ENCODE measurements at places on chromosomes 5 and 9.

GRCh38 chr9:88979021-88979420 lies 12.2 kb upstream of the S1PR3 start:
- DNase-seq = no peak

DNA sequence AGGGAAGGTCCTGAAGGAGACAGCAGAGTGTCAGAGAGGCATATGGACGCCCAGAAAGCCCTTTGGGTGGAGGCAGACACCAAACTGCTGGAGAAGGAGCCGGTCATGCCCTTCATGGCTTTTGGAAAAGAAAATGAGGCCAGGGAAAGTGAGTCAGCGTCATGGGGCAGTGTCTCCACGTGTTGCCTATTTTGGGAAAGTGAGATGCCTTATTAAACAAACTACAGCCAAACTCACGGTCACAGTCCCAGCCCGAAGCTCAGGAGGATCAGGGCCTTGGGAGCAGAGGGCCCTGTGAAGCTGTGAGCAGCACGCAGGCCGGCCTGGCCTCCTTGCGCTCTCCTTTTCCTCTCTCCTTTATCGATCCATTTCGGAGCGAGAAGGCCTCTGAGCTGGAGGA lies 25.0 kb downstream of the RGS3 start:
- DNase-seq = no peak

DNA sequence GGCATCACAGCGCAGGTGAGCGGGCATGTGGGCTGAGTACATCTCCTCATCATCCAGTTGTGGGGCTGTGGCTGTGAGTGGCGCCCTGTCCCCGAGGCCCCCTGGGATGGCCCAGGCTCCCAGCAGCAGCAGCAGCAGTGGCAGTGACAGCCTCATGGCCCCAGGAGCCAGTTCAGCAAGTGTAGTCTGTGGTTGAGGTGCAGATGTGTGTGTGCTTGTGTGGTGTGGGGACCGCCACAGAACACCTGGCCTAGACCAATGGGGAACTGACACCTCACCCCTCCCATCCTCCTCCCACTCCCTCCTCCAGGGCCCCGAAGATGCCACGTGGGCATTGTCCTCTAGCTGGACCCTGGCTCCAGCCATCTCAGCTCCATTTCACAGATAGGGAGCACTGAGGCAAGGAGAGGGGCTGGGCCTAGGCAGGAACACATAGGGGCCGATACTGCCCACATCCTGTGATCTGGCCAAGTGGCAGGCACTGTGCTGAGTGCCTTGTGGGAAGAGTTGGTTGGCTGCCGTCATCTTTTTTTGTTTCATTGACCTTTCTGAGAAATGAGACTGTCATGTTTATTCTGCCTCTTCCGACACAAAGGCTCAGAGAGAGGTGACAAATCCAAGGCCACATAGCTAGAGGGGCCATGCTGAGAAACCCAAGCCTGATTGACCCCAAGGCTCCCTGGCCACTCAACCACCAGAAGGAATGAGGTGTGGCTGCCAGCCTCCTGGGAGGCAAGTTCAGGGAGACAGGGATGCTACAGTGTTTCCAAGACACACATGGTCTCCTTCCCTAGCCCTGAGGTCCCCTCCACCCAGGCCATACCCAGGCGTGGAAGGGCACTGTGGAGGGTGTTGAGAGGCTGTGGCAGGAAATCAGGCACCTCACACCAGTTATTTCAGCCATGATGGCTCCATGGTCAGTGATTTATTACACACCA lies at the start of gene MZB1:
Gene MZB1 (minus strand): TSS at position 213 of the 938 bp plus-strand sequence. CDS start 57 bp downstream, at position 156.
- no peak for DNase-seq

GRCh38 chr9:71734950-71735349 lies 33.4 kb downstream of the CEMIP2 start:
- DNase-seq = peak; percentile 30

GRCh38 chr9:15306068-15306756 lies 804 bp downstream of the TTC39B start:
- DNase-seq = peak; percentile 49

DNA sequence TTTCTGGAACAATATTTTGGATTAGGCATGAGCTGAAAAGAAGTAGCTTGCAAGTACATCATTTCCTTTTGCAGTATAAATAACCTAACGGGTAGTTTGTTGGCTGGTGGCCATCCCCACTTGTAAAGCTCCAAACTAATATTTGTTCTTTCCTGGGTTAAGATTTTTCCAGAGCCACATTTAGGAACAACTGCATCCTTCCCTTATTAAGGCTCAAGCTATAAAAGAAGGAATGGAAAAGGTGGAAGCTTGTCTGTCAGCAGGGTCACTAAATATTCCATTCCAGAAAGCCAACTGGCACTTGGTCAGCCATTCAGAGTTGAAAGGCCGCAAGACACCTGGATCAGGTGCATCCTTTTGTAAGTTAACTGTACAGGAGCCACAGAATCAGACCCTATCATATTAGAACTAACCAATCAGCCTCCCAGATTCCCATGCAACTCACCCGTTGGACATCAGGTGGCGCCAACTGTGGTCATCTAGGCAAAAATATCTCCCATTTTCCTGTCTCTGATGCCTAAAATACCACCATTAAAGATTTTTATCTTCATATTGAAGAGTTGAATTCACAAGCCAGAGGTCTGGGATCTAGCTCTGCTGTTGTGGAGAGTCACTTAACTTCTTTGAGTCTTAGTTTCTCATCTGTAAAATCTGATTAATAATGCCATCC lies 82.9 kb downstream of the PTCD2 start:
- peak; percentile 45 for DNase-seq

GRCh38 chr9:36163049-36163785 lies 6.0 kb upstream of the CCIN start:
- DNase-seq = peak; percentile 65

DNA sequence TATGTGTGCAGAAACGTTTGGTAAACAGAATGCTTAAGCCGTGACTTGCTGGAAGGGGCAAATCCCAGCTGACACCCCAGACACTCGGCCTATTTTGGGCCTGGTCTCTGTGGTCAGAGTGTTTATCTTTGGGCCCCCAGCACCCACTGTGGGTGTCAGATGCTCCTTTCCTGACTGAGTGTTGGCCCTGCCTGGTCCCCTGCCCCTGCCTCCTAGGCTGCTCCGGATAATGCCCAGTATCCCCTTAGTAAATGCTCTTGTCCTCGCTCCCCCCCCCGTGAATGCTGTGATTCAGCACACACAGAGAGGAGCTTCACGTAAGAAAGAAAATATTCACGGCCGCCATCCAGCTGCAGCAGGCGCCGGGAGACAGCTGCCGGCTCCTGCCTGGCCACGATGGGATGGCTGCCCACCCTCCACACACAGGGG lies 11.3 kb upstream of the ANGPTL2 start:
- peak; percentile 72 for DNase-seq

DNA sequence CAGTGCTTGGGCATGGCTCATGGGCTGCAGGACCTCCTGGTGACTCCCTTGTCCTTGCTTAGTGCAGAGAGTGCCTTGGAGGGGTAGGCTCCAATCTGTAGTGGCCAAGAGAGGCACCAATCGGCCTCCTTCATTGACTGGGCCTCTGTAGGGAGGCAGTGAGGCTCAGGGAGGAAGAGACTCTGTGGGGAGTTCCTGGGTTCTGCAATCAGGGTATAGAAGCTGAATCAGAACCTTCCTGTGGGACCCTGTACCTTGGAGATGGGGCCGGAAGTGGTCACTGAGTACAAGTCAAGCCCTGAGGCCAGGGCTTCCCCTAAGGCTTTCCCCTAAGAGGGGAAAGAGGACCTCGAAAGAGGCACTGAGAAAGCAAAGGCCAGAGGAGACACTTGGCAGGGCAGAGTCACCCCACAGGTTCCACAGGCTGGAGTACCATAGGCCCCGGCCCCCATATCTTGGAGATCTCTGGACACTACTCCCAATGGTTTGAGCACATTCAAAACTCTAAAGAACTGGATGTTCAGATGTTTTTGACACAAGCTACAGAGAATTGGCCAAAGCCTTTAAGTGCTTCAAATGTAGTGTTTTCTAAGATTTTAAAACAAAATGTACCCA lies 190.5 kb downstream of the HSPA4 start:
- no peak for DNase-seq

- DNase-seq = no peak
Observed at GRCh38 chr5:135441919-135442318, 5.2 kb downstream of the DCANP1 start.

DNA sequence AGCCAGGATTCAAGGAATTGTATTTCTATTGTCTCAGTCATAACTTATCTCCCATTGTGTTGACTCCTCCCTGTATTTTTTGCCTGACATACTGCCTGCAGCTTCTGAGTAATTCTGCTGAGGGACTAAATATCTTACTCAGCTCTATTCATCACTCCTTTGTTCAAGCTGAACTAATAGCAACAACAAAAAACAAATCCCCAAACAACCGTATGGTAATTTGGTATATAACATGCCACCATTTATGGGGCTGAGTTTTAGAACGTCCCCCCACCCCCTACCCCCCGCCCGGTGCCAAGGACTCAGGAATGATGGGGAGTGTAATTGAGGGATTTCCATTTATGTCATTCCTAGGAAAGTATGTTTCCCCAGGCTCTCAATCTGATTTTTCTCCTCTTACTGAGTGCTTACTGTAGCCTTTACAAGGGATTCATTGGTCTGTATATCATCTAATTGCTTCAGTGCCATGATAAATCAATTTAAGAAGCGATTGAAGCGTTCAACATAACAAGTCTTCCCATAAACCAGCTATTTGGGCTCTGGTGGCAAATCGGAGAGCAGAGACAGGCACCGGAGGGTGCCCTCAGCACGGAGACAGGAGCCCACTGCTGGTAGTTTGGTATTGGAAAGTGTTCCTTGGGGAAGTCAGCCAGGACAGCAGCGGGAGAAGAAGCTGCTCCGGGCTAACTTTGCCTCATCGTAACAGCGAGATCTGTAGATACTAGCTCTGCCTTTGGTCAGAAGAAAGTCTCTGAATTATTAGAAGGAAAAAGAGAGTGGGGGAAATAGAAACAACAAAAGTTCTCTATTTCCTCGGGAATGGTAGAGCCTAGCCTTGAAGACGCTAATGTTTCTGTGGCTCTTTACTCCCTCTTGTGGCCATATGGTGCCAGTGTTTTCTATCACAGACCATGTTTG lies 40.7 kb upstream of the HSD17B4 start:
- peak; percentile 74 for DNase-seq

GRCh38 chr5:95283761-95284571 lies 928 bp downstream of the MCTP1 start:
- DNase-seq = peak; percentile 10

DNA sequence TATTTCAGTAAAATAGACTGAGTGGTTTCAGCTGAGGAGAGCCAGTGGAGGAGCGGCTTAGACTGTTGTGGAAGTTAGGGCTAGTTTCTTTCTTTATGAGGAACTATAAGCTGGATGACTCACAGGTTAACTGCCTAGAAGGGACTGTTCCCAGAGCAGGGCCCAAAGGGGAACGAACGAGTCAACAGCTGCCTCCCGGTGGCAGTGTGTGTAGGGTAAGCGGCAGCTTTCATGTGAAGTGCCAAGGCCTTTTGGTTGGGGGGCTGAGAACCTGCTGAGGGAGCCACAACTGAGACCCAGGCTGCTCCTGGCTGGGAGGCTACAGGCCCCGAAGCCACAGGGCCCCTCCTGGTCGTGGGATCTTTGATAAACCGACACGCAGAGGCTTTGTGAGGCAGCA lies 7.0 kb downstream of the SQSTM1 start:
- peak; percentile 68 for DNase-seq

- no peak for DNase-seq
Observed at GRCh38 chr5:43038496-43038989, 1.6 kb downstream of the ANXA2R start.

- peak; percentile 45 for DNase-seq
Observed at GRCh38 chr5:128774605-128775004, 190.7 kb upstream of the SLC27A6 start.

- no peak for DNase-seq
Observed at GRCh38 chr5:149724130-149724840, 5.8 kb upstream of the PPARGC1B start.

DNA sequence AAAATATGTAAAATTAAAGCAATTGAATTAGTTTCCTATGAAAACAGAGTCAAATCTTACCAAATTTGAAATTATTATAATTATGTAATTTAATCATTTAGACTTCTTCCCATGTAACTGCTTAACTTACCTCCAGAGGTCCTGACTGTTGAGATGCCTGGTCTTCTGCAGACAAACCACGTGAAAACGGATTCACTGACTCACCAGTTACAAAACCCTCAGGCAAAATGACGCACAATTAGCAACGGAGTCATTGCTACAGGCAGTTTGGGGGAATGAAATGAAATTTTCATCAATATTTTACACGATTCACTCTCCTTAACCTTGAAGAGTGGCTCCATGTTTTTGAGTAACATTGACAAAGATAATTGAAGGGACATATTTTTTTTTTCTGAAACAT lies 460.8 kb downstream of the MTRR start:
- DNase-seq = peak; percentile 61

DNA sequence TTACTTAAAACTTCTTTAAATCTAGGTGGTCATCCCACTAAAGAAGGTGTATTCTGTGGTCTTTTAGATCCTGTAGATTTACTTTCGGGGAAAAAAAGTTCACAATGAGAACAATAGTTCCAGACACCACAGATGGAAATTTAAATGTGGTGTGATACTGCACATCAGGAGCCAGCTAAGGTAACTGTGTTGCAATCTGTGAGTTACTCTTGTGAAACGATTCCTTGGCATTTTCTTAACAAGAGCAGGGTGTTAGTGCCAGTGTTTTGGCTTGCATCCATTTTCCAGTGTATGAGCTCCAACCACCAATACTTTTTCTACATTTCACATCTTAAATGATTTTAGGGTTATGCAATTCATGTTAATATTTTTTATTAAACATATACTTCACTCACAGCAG lies 674.5 kb downstream of the CETN3 start:
- no peak for DNase-seq

- DNase-seq = no peak
Observed at GRCh38 chr5:173973616-173973969, 15.4 kb upstream of the C5orf47 start.

- no peak for DNase-seq
Observed at GRCh38 chr5:158194561-158194976, 335.6 kb upstream of the CLINT1 start.

DNA sequence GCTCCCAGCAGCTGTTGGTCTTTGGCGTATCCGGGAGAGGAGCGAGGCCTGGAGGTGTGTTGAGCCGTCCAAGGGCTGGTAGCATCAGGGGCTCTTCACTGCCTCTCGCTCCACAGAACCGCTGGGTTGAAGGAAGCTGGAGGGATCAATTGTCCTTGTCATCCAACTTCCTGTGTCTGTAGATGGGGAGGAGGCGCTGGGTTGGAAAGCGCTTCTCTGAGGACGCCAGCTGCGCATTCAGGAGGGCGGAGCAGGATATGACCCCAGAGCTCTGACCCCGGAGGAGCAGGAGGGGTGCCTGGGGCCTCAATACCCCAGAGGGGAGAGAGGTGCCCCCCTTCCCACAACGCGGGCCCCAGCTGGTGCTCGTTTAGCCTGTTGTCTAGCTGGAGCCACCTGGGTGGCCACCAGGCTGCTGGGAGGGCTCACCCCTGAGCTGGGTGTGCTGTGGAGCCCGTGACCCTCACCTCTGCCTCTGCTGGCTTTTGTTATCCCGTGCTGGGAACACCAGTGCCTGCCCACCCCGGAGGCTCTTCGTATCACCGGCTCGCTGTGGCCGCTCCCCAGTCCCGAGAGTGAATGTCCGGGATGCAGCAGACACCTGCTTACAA lies 2.0 kb upstream of the DBH start:
- no peak for DNase-seq

DNA sequence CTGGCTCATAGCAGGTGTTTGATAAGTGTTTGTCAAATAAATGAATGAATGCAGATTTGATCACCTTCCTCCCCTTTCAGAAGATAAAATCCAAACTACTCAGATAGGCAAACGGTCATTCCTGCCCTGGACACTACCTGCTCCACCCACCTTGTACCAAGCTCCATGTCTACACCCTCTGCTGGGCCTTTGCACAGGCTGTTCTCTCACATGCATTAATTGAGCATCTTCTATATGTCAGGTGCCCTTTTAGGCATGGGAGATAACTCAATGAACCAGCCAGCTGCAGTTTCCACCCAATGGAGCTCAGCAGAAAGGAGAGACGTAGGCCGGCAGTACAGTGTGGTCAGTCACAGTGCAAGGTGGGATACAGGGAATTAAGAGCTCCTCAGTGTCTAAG lies 102.3 kb upstream of the CPEB4 start:
- no peak for DNase-seq
